ENCODE measurements at places on chromosomes 11 and 22.

DNA sequence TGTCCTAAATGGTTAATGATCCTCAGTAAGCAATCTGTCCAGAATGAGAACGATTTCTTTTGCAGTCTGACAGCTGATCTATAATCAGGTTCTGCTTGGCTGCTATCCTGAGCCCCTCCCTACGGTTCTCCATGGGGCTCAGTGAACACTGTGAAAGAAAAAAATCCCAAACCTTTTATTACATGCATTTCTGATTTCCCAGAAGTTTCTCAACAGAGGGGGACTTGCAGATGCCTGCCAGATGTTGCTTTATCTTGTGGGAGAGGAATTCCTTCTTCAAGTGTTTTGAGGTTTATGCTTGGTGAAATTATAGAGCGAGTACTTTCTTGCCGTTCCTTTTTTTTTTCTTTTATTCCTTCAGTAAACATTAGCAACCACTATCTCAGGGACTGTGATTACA, 531.9 kb upstream of the ISX start:
- DNase-seq: no peak

- no peak for DNase-seq
These were observed 11.5 kb upstream of the FUT4 start for GRCh38 chr11:94532211-94532610.

DNA sequence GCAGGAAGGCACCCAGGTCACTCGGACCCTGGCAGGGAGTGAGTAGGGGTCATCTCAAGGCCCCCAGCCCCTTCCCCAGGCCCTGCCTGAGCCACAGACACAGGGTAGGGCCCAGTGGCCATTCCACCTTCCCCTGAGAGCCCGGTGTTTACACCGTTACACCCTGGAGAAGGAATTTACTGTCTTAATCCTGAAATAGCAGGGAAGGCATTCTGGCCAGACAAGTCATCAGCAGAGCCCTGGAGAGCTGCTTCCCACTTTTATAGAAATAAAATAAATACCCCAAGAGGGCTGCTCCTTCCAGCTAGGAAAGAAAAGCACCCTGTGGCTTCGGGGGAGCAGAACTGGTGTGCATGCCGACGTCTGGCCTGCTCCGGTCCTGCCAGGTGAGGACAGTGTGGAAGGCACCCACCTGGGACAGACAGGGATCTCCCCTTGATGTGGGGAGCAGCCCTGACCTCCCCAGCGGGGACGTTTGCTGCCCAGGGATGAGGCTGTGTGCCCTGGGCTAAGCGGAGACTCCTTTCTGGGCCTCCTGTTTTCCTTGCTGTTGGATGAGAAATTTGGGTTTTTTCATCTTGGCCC, 180.0 kb downstream of the MN1 start:
- DNase-seq: no peak

DNA sequence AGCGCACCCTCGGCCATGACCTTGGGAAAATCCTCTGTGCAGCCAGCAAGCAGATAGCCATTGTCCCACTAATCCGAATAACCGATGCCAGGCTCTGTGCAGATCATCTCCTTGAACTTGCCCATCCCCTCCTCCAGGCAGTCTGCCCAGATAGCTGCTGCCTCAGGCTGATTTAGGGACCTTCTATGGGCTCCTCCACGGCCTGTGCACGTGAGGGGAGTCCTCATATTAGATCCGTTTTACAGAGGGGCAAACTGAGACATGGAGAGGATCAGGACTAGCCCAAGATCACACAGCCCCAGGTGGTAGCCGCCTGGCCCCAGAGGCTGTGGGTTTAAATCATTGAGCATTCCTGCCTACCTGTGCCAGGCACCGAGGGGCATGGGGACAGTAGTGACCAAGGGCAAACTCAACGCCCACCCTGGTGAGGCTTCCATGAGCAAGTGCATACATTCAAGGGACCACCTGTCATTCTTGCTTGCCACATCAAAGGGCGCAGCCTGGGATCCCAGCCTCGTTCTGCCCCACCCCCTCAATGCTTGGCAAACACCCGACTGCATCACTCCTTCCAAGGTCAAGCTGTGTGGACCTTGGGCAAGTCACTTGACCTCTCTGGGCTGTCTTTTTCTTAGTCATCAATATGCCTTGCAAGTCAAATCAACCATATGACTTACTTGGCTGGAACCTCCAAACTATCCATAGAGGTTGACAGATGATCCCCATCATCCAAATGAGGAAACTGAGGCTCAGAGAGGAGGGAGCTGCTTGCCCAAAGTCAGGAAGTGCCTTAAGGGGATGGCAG, 131.6 kb downstream of the MN1 start:
- DNase-seq: no peak

GRCh38 chr11:74559110-74559933, 33.1 kb upstream of the POLD3 start:
- no peak for DNase-seq

Measured in MM.1S (cell line).